ENCODE measurements at places on chromosomes 7 and 10. TPM values are rescaled to one million over a fixed set of nuclear protein-coding genes. Genes with fewer than 3 reads are reported as not detected.

- H3K4me3 ChIP-seq: no peak overlapping the region
- DNase-seq: peak; percentile 45
- H3K4me1 ChIP-seq: peaks cover 45% of the 10 kb centered on the region
- peak overlapping the region; percentile 67 for H3K27ac ChIP-seq
- no peaks in the 10 kb centered on the region for H3K27me3 ChIP-seq
Measured at GRCh38 chr10:90451283-90451682, 406.6 kb downstream of the HTR7 start.

DNA sequence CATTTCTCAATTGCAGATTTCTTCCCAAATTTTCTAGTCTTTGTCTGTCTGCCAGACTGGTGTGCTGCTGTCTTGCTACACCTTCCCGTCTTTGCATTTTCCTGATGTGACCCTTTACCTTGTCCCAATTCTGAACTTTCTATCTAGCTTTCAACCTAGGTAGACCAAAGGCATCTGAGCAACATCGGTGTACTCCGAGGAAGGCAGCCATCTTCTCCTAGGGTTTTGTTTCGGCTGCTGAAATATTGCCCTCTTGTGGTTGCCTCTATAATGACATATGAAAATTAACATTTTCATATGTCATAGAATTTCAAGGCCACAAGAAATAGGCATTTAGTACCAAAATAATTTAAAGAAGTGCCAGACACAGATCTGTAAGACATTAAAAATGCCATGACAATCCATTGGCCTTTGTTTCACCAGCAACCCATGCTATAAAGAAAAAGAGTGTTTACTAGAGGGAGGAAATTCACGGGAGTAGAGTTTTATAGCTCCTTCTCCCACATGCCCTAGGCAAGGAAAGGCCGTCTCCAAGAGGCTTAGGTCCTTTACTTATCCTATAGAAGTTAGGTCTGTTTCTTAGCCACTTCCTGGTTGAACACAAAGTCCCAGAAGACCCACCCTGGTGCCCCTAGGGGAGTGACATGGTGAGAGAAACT lies 23.4 kb downstream of the OR9A2 start:
- H3K36me3 ChIP-seq: no peaks in the 10 kb centered on the region
- no peak overlapping the region for H3K27ac ChIP-seq
- peak overlapping the region; percentile 64 for H3K4me3 ChIP-seq
- peaks cover 34% of the 10 kb centered on the region for H3K27me3 ChIP-seq
- peak; percentile 71 for DNase-seq
- peaks cover 10% of the 10 kb centered on the region for H3K4me1 ChIP-seq

GRCh38 chr10:88207121-88207546 lies 343.7 kb downstream of the PTEN start:
- H3K27ac ChIP-seq: no peak overlapping the region
- H3K27me3 ChIP-seq: no peaks in the 10 kb centered on the region
- DNase-seq: no peak
- no peaks in the 10 kb centered on the region for H3K4me1 ChIP-seq
- H3K36me3 ChIP-seq: no peaks in the 10 kb centered on the region

Gene LIPJ
- not detected for total RNA-seq

Gene VSTM2A
- not detected for total RNA-seq
